ENCODE measurements at places on chromosomes 7 and 10. TPM values are rescaled to one million over a fixed set of nuclear protein-coding genes. Genes with fewer than 3 reads are reported as not detected.

- no peak for DNase-seq
Observed at GRCh38 chr7:82098414-82098813, 328.6 kb upstream of the HGF start.

DNA sequence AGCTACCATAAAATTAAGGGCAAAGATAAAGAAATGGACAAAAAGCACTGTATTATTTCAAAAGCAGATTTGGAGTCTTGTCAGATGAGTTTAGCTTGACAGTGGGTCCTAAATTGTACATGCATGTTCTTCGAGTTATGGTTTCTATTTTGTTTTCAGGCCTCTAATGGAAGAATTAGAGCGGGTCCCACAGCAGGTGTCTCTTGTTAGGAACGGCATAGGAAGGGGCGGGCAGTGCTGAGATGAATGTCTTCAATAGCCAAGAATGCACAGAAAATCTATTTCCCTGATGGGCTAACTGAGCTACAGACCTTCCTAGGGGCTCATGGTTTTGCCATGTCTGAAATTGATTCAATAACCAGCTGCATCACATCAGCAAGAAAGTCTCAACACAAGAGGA, 304.4 kb downstream of the FRMD4A start:
- no peak for DNase-seq

GRCh38 chr10:44981172-44982113, 2.8 kb upstream of the DEPP1 start:
- DNase-seq, result peak; percentile 83

GRCh38 chr10:986881-987619, 1.2 kb upstream of the GTPBP4 start:
- DNase-seq, result no peak

SPDYE5 gene
- total RNA-seq, result not detected

DNA sequence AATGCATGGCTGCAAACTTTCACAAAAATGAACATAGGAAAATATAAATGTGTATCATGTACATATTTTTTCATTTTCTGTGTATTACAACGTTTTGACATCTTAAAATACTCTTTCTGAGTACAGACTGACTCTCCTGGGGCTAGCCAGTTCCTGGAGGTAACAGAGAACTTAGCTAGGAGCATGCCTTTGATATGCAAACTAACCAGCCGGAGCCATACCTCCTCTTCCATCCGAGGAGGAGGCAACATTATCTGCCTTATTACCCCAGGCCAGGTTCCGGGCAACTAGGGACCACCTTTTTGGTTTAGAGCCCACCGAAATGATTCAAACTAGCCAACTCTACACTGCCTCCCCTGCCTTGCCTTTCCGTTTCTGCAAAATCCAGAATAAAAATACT, 33.7 kb upstream of the HECW1 start:
- no peak for DNase-seq

- DNase-seq, result no peak
Observed at GRCh38 chr10:116654816-116655215, 34.1 kb downstream of the PNLIPRP2 start.

OPALIN gene
- not detected for total RNA-seq

DNA sequence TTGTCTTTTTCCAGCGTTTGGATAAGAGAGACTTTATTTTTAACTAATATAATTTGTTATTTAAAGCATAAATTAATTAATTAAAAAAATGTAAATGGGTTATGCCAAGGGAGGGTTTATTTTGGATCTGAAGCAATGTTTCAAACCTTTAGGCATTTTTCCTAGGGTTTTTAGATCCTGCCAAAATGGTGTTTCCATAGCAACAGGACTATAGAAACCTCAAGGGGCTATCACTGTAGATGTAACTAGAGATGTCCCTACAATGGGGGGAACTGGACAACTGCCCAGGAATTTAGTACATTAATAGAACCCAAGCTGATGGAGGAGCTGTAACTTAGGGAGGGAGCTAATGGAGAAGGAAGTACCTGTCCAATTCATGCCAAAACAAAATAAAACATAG, 57.3 kb downstream of the SLC39A12 start:
- DNase-seq, result no peak

DNA sequence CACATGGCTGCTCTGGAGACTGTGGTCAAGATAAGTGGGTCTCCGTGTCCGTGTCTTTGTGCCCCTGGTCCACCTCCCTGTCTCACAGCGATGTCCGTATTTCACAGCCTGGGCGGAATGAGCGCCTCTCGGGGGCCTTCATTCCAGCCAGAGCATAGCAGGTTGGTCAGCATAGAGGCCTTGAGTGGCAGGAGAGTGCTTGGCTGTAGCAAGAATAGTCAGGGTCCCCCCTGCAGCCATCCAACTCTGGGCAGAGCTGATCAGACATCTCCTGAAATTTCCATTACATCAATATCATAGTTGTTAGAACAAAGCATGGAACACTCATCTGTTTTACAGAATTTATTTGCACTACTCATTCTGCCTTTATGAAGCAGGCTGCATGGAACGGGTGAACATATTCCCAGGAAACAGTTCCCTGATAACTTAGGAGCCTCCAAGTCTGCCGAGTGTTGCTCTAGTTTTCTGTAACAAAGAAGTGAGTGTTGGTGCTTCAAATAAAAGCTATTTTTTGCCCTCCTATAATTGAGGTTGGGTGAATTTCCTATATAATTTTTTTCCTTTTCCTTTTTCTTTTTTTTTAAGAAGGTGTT, 255.3 kb downstream of the INHBA start:
- no peak for DNase-seq

INMT gene
- not detected for total RNA-seq

BLNK gene
- total RNA-seq, result not detected

SPDYE1 gene
- total RNA-seq, result not detected

DNA sequence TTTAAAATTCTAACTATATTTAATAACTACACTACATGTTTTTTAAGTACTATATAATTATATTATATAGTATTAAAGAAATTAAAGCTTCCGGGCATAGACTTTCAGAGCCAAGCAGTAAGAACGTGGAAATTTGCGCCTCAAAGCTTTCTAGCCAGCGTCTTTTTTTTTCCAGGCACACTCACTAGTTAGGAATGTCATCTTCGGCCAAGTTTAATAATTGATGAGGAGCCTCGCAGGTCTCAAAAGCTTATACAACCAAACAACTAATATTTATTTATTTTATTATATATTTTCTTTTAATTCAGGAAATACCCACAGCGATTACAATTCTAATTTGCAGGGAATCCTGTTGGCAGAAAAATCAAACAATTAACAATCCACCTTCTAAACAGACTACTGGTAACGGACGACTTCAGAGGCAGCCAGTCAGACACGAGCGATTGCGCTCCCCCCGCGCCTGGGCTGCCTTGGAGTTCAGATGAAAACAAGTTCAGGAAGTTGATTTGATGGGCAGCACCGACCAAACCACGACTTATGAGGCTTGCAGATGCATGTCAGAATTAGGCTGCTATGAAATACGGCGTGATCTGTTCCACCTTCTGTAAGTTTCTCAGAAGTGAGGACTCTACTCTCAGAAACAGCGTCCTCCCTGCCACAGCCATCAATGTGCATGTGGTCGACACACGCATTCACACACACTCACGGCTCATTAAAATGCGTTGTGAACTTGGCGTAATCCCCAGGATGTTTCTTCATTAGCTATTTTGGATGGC, 431.8 kb upstream of the MGMT start:
- no peak for DNase-seq

- no peak for DNase-seq
Observed at GRCh38 chr10:52334595-52334994, 20.5 kb downstream of the DKK1 start.

FZD8 gene
- 19.3 TPM for total RNA-seq

- DNase-seq, result no peak
Observed at GRCh38 chr10:119522747-119523426, 19.6 kb downstream of the RGS10 start.

NRP1 gene
- total RNA-seq, result 316 TPM

- DNase-seq, result peak; percentile 97
Observed at GRCh38 chr10:71860243-71861029, 9.4 kb upstream of the PSAP start.

GRCh38 chr10:75475460-75476182, 44.2 kb downstream of the LRMDA start:
- no peak for DNase-seq

NPFFR1 gene
- not detected for total RNA-seq

TRIM8 gene
- 56.8 TPM for total RNA-seq

- DNase-seq, result no peak
Observed at GRCh38 chr10:74917481-74918077, 91.2 kb downstream of the KAT6B start.

EPHA1 gene
- total RNA-seq, result under 0.01 TPM

NPSR1 gene
- total RNA-seq, result not detected

- no peak for DNase-seq
Observed at GRCh38 chr10:88733215-88733614, 26.6 kb upstream of the LIPN start.

GRCh38 chr10:82888809-82889455, 1013.9 kb downstream of the NRG3 start:
- no peak for DNase-seq

- DNase-seq, result no peak
Observed at GRCh38 chr7:81068-81925, 111.1 kb upstream of the FAM20C start.

DNA sequence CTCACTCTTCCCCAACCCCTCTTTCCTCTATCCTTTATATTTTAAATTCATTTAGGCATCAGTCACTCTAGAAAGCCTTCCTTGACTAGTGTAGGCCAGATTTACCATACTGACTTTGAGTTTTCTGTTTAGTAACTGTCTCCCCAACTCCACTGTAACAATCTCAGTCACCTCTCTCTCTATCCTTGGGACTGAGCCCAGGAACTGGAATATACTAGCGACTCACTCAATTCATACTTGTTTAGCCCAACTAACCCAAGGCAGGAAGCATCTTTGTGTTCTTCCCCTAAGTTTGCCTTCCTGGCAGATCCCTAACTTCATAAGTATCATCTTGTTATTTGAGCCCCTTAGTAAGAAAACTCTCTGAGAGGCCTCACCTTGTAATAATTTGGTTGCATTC, 19.1 kb downstream of the PLCE1 start:
- no peak for DNase-seq

Measured in pulmonary artery endothelial cell (primary cell).